Esophagus muscularis mucosa (tissue), 4 donors: ENCODE measurements at places on chromosomes 6 and 20. TPM values are rescaled to one million over a fixed set of nuclear protein-coding genes. Genes with fewer than 3 reads are reported as not detected.
A peak's percentile ranks its signal among the peaks of the same experiment; 100 is the strongest.

DNA sequence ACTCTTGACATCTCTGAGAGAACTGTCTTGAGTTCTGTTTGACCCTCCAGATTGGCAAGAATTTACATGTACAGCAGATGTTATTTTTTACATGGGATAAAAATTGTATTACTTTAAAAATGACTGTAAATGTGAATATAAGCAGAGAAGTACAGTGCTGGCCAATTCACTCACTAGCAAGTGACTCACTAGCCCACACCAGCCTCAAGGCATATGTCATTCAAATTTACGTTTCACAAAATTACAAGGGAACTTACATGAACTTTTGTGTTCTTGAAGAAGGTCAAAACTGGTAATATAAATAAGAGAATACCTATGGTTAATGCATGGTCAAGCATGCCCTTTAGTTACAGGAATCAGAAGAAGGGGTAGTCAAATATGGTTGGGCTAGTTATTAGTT lies 54.0 kb upstream of the HMGCLL1 start:
- no peaks in the 10 kb centered on the region for H3K27me3 ChIP-seq
- H3K4me1 ChIP-seq: no peaks in the 10 kb centered on the region
- no peaks in the 10 kb centered on the region for H3K36me3 ChIP-seq

DNA sequence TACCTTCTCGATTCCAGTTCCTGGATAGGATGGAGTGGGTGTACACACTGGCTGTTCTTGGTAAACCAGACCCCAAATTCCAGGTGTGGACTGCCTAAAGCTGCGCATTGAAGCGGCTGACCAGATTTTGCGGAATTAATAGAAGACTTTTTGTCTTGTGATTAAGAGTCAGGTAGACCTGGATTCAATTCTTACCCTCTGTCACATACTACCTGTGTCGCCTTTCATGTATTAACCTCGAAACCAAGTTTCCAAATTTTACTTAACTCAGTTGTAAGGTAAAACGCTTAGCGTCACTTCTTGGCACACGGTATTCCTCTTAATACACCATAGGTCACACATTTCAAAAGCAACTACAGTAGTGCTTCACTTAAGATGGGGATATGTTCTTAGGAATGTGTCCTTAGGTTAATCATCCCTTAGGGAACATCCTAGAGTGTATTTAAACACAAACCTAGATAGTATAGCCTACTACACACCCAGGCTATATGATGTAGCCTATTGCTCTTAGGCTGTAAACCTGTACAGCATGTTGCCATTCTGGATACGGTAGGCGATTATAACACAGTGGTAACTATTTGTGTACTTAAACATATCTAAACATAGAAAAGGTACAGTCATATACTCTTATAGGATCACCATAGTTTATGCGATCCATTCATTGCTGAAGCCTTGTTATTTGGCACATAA lies 733 bp upstream of the GOPC start:
- H3K36me3 ChIP-seq: no peaks in the 10 kb centered on the region
- H3K4me3 ChIP-seq: peak overlapping the region; percentile 85
- H3K27me3 ChIP-seq: no peaks in the 10 kb centered on the region
- H3K27ac ChIP-seq: peak overlapping the region; percentile 92
- DNase-seq: no peak

GRCh38 chr6:132715204-132715603 lies 1.3 kb upstream of the VNN1 start:
- DNase-seq: no peak
- no peaks in the 10 kb centered on the region for H3K4me1 ChIP-seq
- H3K36me3 ChIP-seq: no peaks in the 10 kb centered on the region
- no peak overlapping the region for H3K4me3 ChIP-seq
- no peak overlapping the region for H3K27ac ChIP-seq

DNA sequence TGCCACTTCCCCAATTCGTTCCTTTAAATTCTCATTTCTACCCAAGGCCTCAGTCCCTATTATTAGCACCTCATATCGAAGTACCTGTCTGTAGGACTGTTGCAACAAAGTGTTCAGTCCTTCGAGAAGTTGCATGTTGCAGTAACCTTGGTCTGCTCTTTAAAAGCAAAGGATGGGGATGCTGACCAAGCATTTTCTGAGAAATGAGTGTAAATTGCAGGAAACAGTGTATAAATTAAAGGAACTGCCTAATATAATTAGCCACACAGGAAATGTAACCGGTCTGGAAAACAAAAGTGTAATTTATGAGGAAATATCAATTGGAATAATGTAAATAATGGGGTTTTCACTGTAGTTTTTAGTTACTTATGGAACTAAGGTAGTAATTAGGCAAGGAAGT lies 261.9 kb upstream of the ARID1B start:
- no peak overlapping the region for H3K4me3 ChIP-seq
- H3K36me3 ChIP-seq: no peaks in the 10 kb centered on the region
- no peaks in the 10 kb centered on the region for H3K27me3 ChIP-seq
- no peaks in the 10 kb centered on the region for H3K4me1 ChIP-seq
- no peak for DNase-seq
- no peak overlapping the region for H3K27ac ChIP-seq

GRCh38 chr6:29919506-29920445 lies 22.6 kb upstream of the HLA-A start:
- H3K36me3 ChIP-seq: no peaks in the 10 kb centered on the region
- no peak overlapping the region for H3K4me3 ChIP-seq
- no peak overlapping the region for H3K27ac ChIP-seq

ATP6V1G2 gene
- 5.0 TPM for total RNA-seq

TMEM74B gene
- total RNA-seq: 0.71 TPM

RIPOR3 gene
- total RNA-seq: 25.7 TPM

NPBWR2 gene
- total RNA-seq: not detected

UBR2 gene
- total RNA-seq: 36.1 TPM

CST7 gene
- total RNA-seq: 13.8 TPM

AIF1 gene
- 41.9 TPM for total RNA-seq

EEF1A2 gene
- 17.8 TPM for total RNA-seq

SEL1L2 gene
- not detected for total RNA-seq
